ENCODE measurements at places on chromosomes 2 and 18. TPM values are rescaled to one million over a fixed set of nuclear protein-coding genes. Genes with fewer than 3 reads are reported as not detected.

HOXD12 gene
- total RNA-seq: not detected

IL1A gene
- not detected for total RNA-seq

IL1F10 gene
- total RNA-seq: not detected

TCF23 gene
- total RNA-seq: 0.10 TPM

GALNT3 gene
- 15.9 TPM for total RNA-seq

ABCG8 gene
- total RNA-seq: not detected

ATP8B1 gene
- total RNA-seq: 0.27 TPM

RDH14 gene
- total RNA-seq: 19.4 TPM

FAP gene
- not detected for total RNA-seq

SERPINB12 gene
- not detected for total RNA-seq

GREB1L gene
- not detected for total RNA-seq

PROKR1 gene
- not detected for total RNA-seq

HOXD10 gene
- total RNA-seq: not detected

DUSP2 gene
- total RNA-seq: 74.9 TPM

UCN gene
- total RNA-seq: 3.6 TPM

UGT1A5 gene
- not detected for total RNA-seq

TRIM54 gene
- not detected for total RNA-seq

ALPG gene
- not detected for total RNA-seq

LOXHD1 gene
- total RNA-seq: not detected

AMER3 gene
- total RNA-seq: not detected

REG1A gene
- not detected for total RNA-seq

UGT1A4 gene
- total RNA-seq: not detected

DCAF17 gene
- total RNA-seq: 27.9 TPM

GKN2 gene
- total RNA-seq: not detected
